Renal cortical epithelial cell (primary cell): ENCODE measurements at places on chromosomes 1 and 21.

GRCh38 chr21:28927130-28927529, 65.5 kb downstream of the LTN1 start:
- DNase-seq, result no peak

GRCh38 chr21:45618846-45619485, 24.6 kb upstream of the PCBP3 start:
- DNase-seq, result no peak

DNA sequence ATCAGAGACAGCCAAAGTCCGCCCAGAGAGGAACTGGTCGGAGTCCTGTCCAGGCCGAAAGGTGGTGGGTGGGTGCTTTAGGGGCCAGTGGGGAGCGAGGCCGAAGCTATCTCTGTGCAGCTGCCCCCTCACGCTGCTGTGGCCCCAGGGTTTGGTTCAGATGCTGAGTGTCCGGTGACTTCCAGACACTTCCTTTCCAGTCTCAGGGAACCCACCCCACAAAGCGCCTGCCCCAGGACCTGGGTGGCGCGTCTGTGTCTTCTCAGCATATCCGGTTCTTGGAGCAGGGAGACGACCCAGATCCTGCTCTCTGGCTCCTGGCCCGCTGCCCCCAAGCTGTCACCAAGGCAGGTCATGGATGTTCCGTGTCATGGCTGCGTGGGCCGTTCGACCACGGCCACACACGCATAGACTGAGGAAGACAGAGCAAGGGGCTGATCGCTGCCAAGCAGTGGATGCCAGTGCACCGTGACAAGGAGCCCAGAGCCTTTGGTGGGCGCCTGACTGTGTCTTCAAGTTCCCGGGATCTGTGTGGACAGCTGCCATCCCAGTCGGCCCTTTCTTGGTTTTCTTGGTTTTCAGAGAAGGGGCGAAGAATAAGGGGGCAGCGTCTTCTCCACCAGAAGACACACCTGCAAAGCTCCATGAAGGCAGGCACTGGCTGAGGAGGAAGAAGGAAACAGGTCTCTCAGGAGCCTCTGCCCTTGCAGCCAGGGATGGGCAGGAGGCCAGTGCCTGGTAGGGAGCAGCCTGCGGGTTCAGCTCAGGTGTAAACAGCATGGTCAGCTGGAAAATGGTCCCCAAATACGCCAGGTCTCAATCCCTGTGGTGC, 22.9 kb upstream of the COL18A1 start:
- no peak for DNase-seq

GRCh38 chr1:58745117-58745516, 38.7 kb downstream of the JUN start:
- no peak for DNase-seq

DNA sequence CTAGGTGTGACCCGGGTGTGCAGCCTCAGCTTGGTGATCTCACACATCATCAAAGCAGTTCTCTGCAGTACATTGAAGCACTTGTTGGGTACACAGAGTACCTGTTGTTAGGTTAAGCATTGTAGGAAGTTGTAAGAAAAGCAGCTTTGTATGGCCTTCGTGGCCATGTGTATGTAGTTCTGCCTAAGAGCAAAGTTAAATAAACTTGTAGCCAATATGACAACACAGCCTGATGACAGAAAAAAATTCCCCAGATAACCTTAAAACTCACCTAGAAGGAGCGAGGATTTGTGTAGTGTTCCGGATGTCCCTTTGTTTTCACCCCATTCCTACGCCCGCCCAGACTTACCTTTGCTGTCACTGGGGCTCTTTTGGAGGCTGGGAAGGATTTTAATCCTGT, 48.0 kb downstream of the DISC1 start:
- DNase-seq, result no peak

DNA sequence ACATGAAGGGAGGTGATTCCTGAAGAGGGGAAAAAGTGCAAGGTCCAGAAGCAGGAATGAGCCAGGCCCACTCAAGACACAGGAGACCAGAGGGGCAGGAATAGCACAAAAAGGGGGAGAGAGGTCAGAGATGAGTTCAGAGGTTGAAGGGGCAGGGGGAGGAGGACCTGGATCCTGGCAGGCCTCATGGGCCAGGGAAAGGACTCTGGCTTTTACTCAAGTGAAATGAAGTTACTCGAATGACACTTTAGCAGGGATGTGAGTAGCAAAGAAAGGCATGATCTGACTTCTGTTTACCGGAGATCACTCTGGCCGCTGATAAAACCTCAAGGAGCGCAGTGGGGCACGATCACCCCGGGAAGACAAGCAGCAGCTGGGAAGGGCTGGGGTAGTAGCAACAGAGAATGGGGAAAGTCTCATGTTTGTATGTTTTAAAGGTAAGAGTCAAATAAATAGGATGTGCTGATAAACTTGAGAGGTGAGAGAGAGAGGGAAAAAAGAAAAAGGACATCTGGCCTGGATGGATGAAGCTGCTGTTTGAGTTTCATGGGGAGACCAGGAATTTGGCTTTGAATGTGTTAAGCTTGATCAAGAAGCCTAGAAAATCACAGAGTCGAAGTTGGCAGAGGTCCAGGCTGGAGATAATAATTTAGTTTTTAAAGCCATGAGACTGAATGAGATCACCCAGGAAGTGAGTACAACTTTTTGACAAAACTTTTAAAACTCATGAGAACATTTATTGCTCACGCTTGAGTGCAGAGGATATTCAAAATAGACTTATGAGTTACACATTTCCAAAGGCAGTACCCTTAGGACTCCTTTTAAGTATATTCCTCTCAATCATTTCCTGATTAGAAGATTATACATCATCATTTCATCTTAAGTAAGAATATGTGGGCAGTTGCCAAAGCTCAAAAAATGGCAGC, 156.0 kb downstream of the RERE start:
- peak; percentile 90 for DNase-seq

- no peak for DNase-seq
Measured at GRCh38 chr1:22169816-22170215, 26.9 kb upstream of the WNT4 start.

- DNase-seq, result no peak
Measured at GRCh38 chr1:110859062-110859461, 13.9 kb upstream of the CD53 start.

GRCh38 chr1:12495725-12496124, 122.3 kb downstream of the DHRS3 start:
- DNase-seq, result no peak

DNA sequence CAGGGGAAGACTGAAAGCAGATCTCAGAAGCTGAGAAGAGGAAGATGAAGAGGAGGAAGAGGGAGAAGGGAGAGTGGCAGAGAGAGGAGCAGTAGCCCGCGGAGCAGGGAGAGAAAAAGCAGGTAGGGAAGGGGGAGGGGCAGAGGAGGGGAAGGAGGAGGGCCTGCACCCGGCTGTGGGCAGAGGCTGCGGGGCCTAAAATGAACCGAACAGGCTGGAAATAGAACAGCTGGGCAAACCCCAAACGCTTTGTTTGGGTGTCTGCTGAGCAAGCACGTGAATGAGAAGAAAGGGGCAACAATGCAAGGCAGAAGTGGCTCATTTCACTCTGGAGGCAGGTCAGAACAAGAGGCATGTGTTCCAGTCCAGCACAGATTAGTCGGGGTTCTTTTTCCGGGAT, 33.5 kb downstream of the KCNC4 start:
- no peak for DNase-seq

DNA sequence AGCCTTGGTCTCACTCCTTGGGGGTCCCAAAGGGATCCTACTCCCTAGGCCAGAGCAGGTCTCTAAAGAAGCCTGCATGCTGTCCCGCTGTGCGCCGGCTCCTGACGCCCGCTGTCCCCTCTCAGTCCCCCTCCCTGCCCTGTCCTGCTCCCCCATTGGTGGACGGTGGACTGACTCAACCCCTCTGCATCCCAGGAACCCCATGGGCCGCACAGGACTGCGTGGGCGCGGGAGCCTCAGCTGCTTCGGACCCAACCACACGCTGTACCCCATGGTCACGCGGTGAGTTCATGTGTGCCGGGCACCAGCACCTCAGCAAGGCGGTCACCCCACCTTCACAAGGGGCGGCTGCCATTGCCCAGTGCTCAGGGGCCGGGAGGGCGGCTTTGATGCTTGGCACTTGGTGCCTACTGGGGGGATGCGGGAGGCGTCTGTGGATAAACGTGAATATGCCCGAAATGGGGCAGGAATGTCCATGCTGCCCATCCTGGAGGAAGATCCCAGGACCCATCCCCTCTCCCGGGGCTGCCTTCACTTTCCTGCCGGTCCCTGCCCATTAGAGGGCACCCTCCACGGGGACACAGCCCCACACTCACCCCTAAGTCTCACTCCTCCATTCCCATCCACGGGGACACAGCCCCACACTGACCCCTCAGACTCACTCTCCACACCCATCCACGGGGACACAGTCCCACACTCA, 20.2 kb upstream of the LRRC3 start:
- DNase-seq, result no peak

DNA sequence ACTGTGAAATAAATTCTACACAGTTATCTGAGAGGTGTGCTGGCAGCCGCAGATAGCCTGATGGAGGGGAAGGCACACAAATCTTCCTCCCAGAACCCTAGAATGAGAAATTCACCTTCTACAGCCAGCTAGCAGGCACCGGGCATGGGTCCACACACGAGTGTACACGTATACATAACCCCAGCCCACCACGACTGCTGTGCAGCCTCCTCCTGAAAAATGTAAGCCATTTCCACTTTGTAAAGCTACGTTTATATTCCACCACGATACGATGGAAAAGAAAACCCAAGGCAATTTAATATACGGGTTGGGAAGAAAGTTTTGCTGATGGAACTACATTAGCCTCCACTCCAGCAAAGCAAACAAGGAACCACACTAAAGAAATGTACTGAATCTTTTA, 1.8 kb downstream of the BTG3 start:
- no peak for DNase-seq

- no peak for DNase-seq
Measured at GRCh38 chr1:170959385-170959784, 24.1 kb downstream of the MROH9 start.
